Activated T-cell treated with anti-CD3 and anti-CD28 coated beads, Interleukin-2, amount 50 U/mL, for 72 hours (primary cell): ENCODE measurements at places on chromosomes 13 and 19. TPM values are rescaled to one million over a fixed set of nuclear protein-coding genes. Genes with fewer than 3 reads are reported as not detected.

DNA sequence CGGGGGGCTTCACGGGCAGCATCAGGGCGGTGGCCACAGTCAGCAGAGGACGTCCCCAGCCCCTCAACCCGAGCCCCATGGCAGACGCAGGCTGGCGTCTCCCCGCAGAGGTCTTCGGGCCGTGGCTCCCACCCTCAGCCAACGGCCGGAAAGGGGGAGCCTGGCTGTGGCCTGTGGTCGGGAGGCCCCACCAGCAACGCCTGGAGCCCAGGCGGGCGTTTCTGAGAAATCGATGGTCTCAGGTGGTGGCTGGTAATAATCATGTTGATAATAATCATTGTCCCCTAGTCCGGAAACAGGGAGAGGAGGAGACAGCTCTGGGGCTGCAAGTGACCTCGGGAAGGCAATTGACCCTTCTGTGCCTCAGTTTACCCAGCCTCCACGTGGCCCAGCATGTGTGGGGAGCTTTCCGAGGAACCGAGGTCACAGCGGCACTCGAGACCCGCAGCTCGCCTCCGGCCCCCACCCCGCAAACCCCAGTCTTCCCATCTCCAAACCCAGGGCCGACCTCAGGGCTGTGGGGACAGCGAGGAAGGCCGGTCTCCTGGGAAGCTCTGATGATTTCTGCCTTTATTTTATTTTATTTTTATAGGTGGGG, at the start of gene PRSS57:
Gene PRSS57 (minus strand): TSS at position 101 of the 598 bp plus-strand sequence. CDS start 22 bp downstream, at position 79.
- no peak within 1 kb of the TSS for H3K27ac ChIP-seq
- H3K36me3 ChIP-seq: no peaks in the 10 kb centered on the region
- no peak within 1 kb of the TSS for H3K4me3 ChIP-seq
- no peak for DNase-seq
- H3K4me1 ChIP-seq: no peaks in the 10 kb centered on the region
- H3K27me3 ChIP-seq: peaks cover 23% of the 10 kb centered on the region

GRCh38 chr13:112481458-112481857, 105.3 kb downstream of the SPACA7 start:
- H3K27ac ChIP-seq: no peak overlapping the region
- no peak for DNase-seq
- no peak overlapping the region for H3K4me3 ChIP-seq
- H3K36me3 ChIP-seq: peaks cover 9% of the 10 kb centered on the region
- no peaks in the 10 kb centered on the region for H3K27me3 ChIP-seq

PARP4 gene
- total RNA-seq: 37.4 TPM

- no peak overlapping the region for H3K27ac ChIP-seq
- no peak for DNase-seq
- peak overlapping the region; percentile 56 for H3K4me3 ChIP-seq
- H3K4me1 ChIP-seq: no peaks in the 10 kb centered on the region
Observed at GRCh38 chr19:44807652-44808462, 1.0 kb upstream of the BCAM start.

GRCh38 chr13:105466376-105466775, 1069.1 kb downstream of the EFNB2 start:
- no peak for DNase-seq
- no peaks in the 10 kb centered on the region for H3K27me3 ChIP-seq
- no peak overlapping the region for H3K27ac ChIP-seq
- H3K4me3 ChIP-seq: no peak overlapping the region
- no peaks in the 10 kb centered on the region for H3K36me3 ChIP-seq
- no peaks in the 10 kb centered on the region for H3K4me1 ChIP-seq

- H3K4me3 ChIP-seq: no peak overlapping the region
- no peaks in the 10 kb centered on the region for H3K36me3 ChIP-seq
- DNase-seq: no peak
- H3K27ac ChIP-seq: no peak overlapping the region
- H3K27me3 ChIP-seq: no peaks in the 10 kb centered on the region
Observed at GRCh38 chr13:36531746-36532486, 99.6 kb downstream of the CCNA1 start.

OR7A5 gene
- not detected for total RNA-seq

DNA sequence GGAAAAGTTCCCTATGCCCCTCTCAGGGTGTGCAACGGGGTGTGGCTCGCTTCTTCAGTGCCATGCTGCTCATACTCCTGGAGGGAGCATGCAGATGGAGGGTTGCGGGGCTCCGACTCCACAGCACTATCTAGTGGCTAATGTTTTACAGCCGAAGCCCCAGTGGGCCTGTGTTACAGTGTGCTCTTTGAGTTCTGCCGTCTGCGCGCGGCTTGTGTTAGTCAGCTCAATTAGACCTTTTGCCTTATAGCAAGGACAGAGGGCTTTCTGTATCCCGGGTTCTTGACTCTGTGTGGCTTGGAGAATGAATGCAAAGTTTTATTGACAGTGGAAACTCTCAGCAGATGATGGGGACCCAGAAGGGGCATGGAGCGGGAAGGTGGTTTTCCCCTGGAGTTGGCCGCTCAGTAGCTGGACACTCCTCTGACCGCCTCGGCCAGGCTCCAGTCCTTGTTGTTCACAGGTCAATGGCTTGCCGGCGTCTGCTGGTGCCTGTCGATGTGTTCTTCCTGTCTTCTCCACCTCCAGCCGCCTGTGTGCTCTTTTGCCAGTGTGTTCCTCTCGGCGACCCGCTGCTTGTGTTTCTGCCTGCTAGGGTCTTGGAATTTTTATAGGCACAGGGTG, 383.4 kb downstream of the LMO7 start:
- no peaks in the 10 kb centered on the region for H3K36me3 ChIP-seq
- H3K27ac ChIP-seq: no peak overlapping the region
- no peak overlapping the region for H3K4me3 ChIP-seq
- H3K27me3 ChIP-seq: peaks cover 7% of the 10 kb centered on the region
